Activated CD8-positive, alpha-beta T cell treated with anti-CD3 and anti-CD28 coated beads for 36 hours (primary cell): ENCODE measurements at places on chromosomes 3 and 15. TPM values are rescaled to one million over a fixed set of nuclear protein-coding genes. Genes with fewer than 3 reads are reported as not detected.

DNA sequence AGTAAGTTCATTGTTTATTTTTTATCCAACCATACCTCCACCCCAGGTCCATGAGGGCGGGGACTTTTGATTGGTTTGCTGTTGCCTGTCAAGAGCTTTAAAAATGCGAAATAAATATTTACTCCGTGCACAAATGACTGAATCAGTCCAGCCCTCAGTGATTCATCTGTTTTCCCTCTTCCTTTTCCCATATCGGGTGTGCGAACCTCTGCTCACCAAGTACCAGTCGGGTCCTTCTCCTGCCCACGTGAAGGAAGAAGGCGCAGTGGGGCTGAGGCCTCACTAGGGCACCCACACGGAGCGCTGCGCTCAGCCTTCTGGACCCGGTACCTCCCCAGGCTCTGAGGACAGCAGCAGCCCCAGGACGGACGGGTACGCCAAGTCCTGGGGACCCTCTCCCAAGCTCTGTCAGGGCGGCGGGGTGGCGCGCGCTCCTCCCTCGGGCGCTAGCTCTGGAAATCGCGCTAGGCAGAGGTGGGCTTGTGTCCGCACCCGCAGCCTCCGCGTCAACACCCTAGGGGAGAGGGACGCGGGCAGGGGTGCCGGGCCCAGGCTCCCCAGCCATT, 70.5 kb upstream of the EPHB3 start:
- DNase-seq, result no peak

DNA sequence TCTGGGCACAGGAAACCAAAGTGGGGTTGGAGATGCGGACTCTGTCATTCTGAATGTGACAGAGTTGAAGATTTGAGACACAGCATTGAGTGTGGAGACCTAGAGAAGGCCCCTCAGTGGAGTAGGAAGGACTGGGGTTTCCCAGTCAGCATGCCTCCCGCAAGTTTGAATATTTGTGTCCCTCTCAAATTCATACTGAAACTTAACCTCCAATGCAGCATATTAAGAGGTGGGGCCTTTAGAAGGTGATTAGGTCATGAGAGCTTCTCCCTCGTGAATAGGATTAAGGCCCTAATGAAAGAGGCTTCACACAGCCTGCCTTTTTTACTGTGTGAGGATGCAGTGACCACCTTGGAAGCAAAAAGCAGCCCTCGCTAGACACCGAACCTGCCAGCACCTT, 8.0 kb downstream of the HDDC3 start:
- peak; percentile 28 for DNase-seq

DNA sequence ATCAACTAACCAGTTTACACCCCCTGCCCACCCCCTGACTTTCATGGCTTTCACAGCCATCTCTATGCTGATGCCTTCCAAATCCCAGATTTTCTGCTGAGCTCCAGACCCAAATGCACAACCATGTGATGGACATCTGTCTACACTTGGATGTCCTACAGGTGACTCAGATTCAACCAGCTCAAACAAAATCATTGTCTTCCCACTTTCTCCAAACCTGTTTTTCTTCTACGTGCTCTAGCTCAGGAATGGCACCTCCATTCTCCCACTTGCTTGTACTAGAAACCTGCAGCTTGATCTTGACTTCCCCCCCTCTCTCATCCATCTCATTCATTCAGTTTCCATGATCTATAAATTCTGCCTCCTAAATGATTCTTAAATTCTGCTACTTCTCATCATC, 34.1 kb upstream of the RARRES1 start:
- DNase-seq, result no peak

DNA sequence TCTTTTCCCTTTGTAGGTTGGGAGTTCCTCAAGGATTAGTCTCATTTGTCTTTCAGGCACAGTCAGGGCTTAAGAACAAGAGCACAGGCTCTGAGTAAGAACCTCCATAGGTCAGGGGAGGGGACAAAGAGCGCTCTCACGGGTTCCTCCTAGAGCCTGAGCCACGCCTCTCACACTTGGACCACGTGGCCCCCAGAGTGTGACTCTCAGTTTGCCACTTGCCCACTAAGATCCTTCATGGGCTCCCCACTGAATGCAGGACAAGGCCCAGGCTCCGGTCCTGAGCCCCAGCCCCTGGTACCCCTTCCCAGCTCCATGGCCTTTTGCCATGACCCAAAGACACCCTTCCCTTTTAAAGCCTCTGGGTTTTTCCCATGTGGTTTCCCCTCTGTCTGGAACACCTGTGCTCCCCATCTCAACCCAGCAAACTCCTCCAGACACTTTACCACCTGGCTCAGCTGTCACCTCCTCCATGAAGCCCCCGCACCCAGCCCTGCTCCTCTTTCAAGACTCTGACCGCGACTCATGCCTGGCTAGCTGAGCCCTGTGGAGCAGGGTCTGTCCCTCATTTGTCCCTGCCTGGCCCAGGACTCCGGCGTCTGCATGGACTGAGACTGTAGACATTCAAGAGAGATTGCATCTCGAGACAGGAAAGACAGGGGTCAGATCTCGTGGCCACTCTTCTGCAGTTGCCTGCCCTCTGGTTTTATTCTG, 32.7 kb downstream of the IQSEC1 start:
- peak; percentile 87 for DNase-seq

DNA sequence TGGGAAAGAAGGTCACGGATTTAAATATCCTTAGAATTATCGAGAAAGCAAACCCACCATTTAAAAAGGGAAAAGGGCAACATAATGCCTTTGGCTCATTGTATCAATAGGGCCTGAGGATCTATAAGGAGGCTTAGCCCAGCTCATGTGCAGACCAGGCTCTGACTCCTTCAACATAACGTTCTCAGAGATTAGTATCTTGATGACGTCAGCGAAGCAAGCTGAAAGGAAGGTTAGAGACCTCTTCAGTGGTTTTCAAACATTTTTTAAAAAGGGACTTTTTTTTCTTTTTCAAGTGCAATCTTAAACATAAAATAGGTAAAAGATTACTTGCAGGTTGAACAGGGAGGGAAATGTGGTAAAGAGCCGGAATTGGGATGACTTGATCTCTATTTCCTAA, 463.9 kb upstream of the ADAMTS9 start:
- DNase-seq, result no peak

DNA sequence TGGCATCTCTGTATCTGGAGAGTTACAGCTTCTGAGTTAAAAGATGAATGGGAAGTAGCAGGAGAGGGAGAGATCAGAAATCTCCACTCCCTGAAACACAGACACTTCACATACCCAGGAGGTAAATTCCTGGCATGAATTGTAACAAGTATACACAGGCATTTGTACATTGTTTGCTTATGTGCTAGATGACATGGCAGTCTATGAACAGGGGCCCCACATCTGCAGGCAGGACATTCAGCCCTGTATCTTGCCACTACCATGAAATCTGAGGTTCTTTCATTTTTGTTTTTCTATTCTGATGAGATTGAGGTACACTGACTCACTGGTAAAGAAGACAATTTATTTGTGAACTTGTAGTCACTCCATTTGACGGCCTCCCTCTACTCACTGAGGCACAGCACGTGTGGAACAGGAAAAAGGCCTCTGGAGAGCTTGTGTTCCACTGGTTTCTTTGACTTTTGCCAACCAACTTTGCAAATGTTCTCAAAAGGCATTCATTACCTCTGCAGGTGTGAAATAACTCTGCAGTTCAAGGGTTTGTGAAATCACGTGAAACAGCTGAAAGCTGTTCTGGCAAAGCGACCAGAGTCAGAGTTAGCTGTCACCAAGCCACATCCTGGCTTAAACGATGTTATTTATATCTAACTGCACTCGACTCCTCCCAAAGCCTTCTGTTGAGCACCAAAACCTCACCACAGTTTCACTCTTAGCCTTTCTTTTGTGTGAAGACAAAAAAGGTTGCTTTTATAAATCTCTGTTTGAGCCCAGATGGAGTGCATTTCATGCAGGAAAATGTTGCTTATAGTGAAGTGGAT, 401.3 kb upstream of the CFAP20DC start:
- peak; percentile 80 for DNase-seq

DNA sequence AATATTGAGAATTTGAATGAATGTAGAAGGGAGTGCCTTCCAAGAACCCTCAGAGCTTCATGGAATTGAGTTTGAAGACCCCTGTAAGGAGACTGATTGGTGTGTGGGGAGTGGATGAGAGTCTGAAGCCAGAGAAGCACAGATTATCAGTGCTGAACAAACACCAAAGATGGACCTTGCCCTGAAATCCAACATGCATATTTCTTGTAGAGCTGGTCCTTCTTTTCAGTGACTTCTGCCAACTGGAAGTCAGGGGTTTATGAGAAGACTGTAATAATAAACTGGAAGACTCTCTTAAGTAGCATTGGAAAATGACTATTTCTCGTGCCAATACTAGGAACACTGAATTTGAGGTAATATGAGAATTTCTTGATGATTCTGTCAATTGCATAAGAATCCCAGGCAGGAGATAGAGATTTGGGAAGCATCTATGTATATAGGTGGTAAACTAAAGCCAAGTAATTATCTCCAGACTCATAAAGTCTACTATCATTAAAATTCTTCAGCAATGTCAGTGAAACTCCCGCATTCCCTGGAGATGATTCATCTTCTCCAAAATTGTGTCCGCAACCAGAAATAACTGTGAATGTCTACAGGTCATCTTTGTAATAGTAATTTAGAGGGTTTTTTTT, 213.8 kb downstream of the IL5RA start:
- no peak for DNase-seq

- no peak for DNase-seq
These were observed 200.2 kb upstream of the GOLGA6L4 start for GRCh38 chr15:84035399-84035766.

DNA sequence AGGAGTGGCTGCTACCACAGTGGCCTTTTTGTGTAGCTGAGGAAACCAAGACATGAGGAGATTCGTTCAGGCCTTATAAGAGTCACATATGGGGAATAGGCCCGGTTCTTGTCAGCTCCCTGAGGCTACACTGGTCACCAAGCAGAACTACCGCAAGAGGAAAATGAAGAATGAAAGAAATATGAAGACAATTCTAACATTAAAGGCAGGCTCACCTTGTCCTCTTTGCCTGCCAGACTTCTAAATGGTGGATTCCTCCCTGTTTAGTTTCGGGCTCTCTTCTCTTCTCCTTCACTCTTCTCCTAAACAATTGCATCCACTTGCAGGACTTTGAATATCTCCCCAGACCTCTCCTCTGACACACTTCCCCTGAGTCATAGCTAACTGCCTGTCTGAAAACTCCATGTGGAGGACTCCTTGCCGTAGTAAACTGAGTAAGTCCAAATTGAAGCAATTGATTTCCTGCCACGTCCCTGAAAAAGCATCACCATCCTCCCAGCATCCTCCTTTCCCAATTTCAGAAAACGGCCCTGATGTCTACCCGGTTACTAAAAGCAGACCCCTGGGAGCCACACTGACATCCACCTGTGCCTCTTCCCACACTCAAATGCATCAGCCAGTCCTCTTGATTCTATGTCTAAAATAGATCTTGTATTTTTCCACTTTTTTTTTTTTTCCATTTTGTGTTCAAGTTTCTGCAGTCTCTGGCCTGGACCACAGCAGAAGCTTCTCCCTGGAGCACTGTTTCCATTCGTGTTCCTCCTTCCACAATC, 30.3 kb upstream of the VEPH1 start:
- no peak for DNase-seq

DNA sequence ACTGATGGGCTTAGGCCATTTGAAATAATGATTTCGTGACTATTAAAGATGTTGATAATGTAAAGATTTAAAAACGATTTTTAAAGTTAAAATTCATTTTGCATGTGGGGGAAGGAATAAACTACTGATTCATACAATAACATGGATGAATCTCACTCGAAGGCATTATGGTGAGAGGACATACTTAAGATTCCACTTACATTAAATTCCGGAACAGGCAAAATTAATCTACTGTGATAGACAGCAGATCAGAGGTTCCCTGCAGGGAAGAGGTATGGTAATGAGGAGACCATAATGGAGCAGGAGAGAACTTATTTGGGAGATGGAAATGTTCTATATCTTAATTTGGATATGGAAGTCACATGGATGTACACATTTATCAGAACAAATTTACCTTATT, 28.4 kb upstream of the RAB6B start:
- no peak for DNase-seq

DNA sequence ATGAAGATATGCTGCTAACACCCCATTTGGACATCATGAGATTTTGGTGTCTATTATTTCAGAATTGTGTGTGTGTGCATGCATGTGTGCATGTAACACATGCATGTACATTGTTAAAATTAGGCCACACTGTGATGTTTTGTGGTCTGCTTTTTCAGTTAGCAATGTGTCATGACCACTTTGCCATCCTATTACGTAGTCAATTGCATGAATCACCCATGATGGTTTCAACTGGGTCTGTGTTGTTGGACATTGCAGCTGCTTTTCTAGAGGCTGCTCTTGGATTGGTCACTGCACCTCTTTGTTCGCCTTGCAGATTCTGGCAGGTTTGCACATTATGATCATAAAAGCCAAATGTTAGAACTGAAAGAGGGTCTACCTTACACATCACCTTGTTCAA, 101.0 kb upstream of the THBS1 start:
- no peak for DNase-seq

- DNase-seq, result no peak
These were observed 132.9 kb downstream of the MAGI1 start for GRCh38 chr3:65905771-65906170.

DNA sequence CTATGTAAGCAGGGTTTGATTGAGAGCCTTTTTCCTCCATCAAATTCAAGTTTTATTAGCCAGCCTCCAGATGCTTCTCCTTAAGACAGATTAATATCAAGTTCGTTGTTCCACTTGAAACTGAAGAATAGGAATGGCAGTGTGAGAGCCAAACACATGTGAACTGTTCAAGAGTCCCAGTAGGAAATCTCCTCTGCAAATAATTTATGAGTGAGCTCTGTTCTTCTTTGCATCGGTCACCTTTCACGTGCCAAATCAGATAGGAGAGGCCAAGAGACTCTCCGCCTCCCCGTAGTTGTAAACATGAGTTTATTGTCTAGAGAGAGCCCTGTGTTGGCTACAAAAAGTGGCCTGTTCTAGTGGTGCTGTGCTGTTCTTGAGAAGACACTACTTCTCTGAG, 372.1 kb upstream of the NR2F2 start:
- no peak for DNase-seq

GRCh38 chr15:76718863-76719262, 186.3 kb downstream of the SCAPER start:
- DNase-seq, result no peak

- no peak for DNase-seq
These were observed 53.2 kb upstream of the BOC start for GRCh38 chr3:113158171-113158570.

DNA sequence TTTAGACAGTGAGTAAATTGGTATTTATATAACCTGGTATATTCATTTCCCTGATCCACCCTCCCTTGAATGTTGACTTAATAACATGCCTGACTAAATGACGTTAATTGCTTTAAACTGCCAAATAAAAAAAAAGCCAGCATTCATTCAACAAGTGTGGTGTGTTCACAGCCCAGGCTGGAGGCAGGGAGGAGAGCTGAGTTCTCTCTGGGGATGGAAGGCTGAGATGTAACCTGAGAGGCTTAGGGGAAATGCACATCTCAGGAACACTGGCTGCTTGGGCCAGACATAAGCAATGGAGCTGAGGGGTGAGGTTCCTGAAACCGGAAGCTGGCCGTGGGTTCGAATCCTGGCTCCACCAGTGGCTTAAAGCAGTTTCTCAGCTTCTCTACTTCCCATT, 17.3 kb downstream of the CACNA2D3 start:
- no peak for DNase-seq

Gene EPHA6
- total RNA-seq, result not detected

Gene GPR87
- total RNA-seq, result not detected

Gene NDN
- 2.6 TPM for total RNA-seq

Gene NLGN1
- total RNA-seq, result not detected

Gene PGBD4
- 2.7 TPM for total RNA-seq
